ENCODE measurements at places on chromosomes 16 and 17.
A peak's percentile ranks its signal among the peaks of the same experiment; 100 is the strongest.

DNA sequence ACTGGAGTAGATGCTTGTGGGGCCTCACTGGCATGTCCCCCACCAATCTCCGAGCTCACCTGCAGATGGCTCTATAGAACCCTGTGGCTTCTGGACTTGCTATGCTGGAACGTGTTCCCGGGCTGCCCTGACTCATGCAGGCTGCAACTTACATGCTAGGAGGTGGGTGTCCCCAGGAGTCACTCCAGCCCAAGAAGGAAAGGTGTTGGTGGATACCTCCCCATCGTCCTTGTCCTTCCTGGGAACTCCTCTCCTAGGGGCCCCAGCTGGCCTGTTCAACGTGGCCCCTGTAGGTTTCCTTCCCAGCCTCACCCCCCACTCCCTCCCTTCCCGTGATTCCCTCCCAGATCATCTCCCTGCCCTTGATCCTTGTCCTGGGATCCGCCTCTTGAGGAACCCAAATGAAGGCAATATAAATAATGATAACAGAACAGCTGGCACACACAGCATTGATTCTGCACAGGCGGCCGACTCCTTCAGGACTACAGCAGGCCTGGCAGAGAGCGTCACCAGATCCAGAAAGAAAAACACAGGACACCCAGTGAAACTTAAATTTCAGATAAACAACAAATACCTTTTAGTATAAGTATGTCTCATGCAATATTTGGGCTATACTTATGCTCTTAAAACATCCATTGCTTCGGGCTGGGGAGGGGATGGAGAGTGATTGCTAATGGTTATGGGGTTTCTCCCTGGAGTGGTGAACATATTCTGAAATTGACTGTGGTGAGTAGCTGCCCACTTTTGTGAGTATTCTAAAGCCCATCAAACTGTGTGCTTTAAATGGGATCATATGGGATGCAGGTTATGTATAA lies 221.1 kb upstream of the GSE1 start:
- no peak for DNase-seq

DNA sequence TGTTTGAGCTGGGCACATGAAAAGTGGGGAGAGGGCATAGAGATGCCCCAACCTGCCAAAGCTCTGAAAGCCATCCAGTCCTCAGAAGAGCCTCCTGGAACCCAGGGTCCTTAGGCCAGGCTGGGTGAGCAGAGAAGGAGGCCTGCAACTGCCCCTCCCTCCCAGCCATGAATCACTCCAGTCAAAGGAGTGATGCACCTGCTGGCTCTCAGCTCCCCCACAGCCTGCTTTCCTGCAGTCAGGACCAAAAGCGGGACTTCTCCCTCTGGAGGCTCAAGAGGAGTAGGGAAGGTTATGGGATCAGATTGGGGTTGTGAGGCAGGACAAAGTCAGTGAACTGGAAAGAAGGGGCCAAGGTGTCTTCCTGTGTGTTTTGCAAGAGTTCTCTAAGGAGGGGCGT lies 145.6 kb downstream of the TMEM132E start:
- no peak for DNase-seq

DNA sequence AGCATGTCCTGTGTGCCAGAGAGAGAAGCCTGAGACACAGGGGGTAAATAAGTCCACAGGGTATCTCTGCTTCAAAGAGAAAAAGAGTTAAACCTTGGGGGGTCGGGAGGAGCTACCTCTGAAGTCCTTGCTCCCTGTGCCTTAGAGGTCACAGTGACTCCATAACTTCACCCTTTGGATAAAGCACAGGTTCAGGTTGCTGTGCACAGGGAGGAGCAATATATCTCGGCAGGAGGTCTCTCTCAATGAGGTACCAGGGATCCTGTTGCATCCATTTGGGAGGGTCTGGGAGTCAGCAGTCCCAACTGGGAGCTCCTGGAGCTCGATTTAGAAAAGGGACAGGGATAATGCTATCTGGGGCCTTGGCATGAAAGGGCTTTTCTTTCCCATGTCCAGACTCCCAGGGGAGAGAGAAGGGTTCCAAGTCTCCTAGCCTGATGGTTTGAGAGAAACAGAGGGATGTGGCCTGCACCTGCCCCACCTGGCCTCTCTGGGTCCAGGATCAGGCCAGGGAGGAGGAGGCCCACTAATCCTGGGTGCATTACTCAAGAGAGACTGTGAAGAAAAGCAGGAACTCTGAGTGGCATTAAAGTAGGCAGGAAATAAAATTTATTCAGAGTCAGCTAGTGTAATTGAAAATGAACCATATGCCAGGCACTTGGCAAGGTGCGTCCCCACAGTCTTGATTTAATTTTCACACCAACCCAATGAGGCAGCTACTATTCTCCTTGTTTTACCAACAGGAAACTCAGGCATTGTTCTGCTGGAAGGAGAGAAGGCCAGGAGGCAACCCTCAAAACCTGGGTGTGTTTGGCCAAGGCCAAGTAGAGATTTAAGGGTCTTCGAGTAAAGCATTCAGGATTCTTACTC lies 40.7 kb downstream of the CUEDC1 start:
- no peak for DNase-seq

GRCh38 chr17:39197380-39198185 lies at the start of gene CACNB1:
Gene CACNB1, minus strand, starts transcription at chr17:39197669. Its CDS starts 174 bp downstream, at chr17:39197495.
- DNase-seq, result peak; percentile 82

GRCh38 chr16:62010186-62010585 lies 26.1 kb downstream of the CDH8 start:
- DNase-seq, result no peak

DNA sequence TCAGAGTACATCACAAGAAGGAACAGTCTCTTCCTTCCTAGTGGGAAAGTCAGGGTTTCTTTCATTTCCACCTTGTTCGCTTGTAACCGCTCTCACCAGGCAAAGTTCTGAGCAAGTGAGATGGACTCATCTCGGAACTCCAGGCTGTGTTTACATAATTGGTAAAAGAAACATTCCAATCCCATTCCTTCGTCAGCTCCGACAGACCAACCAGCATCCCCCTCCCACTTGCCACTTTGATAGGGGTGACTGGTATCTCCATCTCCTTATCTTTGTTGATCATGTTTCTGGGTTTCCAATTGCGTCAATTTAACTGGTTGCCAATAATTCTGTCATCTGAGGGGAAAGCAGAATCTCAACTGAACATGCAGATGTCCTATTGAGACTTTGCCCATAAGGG lies 36.8 kb upstream of the LYRM9 start:
- DNase-seq, result no peak

DNA sequence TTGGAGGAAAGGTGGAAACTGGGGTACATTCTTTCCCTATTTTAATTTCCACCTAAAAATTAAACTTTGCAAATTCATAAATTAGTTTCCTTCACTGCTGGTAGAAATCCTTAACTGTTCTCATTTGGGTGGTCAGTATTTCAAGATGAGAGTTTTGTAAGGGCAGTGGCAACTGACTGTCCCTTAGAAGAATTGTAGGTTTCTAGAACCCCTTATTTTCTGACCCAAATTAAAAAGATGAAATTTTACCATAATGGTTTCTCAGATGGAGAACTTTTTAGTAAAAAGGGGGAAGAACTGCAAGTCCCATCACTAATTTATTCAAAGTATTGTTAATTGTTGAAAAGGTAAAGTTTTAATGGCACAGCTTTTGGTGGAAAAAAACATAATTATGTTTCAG lies 5.6 kb downstream of the IGF2BP1 start:
- no peak for DNase-seq

DNA sequence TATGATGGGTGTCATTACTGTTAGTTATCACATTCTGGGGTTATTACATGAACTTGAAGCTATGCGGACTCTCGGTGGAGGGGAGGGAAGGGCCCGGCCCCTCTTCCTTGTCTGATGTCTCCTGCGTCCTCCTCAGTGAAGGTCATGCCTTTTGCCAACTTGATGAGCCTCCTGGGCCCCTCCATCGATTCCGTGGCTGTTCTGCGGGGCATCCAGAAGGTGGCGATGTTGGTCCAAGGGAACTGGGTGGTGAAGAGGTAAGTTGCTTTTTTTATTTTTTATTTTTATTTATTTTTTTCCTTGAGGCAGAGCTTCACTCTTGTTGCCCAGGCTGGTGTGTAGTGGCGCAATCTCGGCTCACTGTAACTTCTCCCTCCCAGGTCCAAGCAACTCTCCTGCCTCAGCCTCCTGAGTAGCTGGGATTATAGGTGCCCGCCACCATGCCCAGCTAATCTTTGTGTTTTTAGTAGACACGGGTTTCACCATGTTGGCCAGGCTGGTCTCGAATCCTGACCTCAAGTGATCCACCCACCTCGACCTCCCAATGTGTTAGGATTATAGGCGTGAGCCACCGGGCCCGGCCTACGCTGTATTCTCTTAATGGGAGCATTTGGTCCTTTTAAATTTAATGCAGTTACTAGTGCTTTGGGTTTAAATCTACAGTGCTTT lies 21.6 kb downstream of the POLR3E start:
- peak; percentile 35 for DNase-seq

All from OCI-LY7 (cell line).